DND-41 (cell line): ENCODE measurements at places on chromosomes 3 and 15.
A peak's percentile ranks its signal among the peaks of the same experiment; 100 is the strongest.

DNA sequence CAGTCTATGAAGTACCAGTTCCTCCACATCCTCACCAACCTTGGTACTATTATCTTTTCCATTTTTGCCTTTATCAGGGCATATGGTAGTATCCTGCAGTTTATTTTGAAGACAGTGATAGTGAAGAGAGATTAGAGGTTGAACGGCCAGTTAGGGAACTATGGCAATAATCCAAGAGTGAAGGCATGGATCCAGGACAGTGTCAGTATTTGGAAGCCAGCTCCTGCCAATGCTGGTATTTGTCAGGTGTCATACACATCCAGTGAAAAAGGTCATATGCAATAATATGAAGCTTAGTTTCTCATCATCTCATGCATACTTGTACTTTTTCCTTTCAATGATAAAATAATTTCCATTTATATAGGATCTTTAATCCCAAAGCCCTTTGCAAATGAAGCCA, 56.8 kb upstream of the KCNMB2 start:
- DNase-seq: no peak

DNA sequence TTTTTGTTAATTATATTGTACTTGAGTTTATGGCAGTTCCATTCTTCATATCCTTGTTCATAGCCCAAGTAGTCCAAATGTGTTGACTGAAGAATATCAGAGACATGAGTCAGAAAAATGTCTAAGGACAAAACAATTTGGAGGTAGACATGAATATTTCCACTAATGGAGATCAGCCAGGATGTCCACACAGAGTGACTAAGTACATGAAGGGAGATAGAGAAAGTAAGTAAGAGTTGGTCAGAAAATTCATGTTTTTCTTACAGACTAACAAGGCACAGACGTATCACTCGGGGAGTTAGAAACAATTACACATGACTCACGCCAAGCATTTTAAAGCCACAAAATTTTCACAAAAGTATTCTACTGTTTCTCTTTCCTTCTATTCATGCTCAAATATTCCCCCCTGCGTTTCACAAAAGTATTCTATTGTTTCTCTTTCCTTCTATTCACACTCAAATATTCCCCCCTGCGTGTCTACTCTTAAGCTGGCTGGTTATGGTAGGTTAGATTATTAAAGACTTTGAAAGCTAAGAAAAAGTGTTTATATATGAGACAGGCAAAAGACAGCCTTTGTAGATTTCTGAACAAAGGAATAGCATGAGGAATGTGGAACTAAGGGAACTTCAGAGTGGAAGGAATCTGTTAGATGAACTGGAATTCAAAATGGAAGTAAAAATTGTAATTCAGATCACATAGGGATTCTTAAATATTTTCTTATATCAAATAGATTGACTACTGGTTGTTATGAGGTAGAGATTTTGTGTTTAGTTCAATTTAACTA, 648.7 kb upstream of the CCDC54 start:
- no peak for DNase-seq

DNA sequence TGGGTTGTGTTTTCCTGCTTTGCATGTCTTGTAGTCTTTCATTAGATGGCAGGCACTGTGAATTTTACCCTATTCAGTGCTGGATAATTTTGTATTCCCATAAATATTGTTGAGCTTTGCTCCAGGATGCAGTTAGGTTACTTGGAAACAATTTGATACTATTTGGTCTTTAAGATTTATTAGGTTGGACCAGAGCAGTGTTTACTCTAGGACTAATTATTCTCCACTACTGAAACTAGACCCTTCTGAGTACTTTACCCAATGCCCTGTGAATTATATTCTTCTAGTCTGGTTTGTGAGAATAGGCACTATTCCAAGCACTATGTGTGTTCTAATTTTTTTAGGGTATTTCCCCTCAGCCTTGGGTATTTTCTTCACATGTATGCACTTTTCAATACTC, 37.8 kb upstream of the TASOR start:
- no peak for DNase-seq

- DNase-seq: no peak
These were observed 20.2 kb upstream of the KIF23 start for GRCh38 chr15:69393831-69394491.

GRCh38 chr3:67028001-67028784, 30.1 kb downstream of the KBTBD8 start:
- DNase-seq: no peak

DNA sequence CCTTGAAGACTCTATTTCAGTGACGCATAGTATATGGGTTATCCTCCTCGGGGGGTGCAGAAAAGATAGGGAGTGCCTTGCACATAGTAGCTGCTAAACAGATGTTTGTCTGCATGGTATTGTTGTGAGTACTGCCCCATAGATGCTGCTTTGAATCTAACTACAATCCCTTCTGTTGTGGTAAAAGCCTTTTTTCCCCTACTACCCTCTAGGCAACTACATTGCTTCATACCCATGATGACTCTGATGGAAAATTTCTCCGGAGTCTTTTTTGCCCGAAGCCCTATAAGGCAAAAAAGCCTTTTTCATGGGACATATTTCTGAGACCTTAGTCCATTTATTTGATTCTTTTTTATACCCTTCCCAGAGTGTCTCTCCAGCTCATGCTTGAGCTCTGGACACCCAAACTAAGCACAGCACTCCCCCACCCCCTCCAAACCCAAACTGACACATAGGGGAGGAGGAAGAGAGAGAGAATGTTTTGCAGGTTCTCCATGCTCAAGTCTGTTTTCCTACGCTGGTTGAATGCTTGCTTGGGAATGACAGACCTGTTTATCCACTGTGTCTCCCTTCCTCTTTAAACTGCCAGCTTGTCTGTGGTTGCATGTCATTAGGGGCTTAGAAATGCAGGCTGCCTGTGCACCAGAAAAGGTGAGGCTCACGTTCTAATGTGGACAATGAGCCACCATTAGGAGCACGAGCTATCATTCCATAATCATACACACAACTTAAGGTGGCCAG, 52.9 kb downstream of the LRTM1 start:
- DNase-seq: no peak

- DNase-seq: no peak
These were observed 54.1 kb upstream of the HES1 start for GRCh38 chr3:194081826-194082225.

DNA sequence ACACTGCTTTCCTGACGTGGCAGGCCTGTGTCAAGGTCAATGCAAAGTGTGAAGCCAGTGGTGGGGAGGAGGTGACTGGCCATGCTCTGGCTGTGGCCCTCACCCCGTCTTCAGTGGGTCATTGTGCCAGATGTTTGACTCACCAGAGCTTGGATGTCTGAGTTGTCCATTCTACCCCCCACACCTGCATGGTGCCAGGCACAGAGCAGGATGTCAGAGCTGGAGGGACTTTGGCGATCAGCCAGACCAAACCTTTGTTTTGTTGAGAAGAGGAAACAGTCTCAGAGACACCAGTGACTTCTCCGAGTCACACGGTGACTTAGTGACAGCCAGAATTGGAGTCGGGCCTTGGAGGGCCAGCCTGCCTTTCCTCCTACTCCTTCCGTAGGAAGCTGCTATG, 49.5 kb downstream of the SMAD6 start:
- peak; percentile 66 for DNase-seq

- DNase-seq: no peak
These were observed 771 bp upstream of the ENTPD3 start for GRCh38 chr3:40386213-40386612.

- DNase-seq: no peak
These were observed 401.1 kb downstream of the NAALADL2 start for GRCh38 chr3:175260145-175260794.

- DNase-seq: peak; percentile 74
These were observed 27.9 kb downstream of the IQSEC1 start for GRCh38 chr3:13045241-13045903.

GRCh38 chr15:96331144-96331944, 844 bp downstream of the NR2F2 start:
- DNase-seq: no peak

DNA sequence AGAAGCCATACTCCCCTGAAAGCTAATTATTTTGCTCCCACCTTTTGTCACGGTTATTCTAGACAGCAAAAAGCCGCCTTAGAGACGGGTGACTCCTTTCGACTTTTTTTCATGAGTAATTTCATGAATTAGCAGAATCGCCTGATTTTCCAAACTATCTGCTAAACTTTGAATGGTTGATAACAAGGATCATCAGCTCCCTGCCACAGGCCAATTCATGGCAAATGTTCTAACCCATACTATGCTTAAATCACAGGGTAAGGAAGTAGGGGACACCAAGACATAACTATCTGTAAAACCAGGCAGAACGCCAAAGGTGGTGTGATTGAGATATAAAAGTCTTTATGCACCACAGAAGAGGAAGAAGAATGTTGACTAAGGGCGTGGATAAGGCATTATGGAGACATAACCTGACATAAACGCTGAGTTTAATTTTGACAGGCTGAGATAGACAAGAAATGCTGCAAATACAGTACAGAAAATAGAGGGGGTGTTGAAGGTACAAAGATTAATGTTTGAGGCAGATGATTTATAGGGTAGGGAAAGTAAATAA, 891 bp upstream of the DMXL2 start:
- DNase-seq: no peak

GRCh38 chr15:74826364-74826819, at the start of gene CPLX3:
TSS of gene CPLX3 (plus strand) at chr15:74826627. CDS start at chr15:74826704, 77 bp downstream.
- peak; percentile 68 for DNase-seq

GRCh38 chr15:56207711-56208110, 36.0 kb downstream of the RFX7 start:
- DNase-seq: peak; percentile 48

- no peak for DNase-seq
These were observed 92.0 kb upstream of the TRIM42 start for GRCh38 chr3:140585828-140586227.

DNA sequence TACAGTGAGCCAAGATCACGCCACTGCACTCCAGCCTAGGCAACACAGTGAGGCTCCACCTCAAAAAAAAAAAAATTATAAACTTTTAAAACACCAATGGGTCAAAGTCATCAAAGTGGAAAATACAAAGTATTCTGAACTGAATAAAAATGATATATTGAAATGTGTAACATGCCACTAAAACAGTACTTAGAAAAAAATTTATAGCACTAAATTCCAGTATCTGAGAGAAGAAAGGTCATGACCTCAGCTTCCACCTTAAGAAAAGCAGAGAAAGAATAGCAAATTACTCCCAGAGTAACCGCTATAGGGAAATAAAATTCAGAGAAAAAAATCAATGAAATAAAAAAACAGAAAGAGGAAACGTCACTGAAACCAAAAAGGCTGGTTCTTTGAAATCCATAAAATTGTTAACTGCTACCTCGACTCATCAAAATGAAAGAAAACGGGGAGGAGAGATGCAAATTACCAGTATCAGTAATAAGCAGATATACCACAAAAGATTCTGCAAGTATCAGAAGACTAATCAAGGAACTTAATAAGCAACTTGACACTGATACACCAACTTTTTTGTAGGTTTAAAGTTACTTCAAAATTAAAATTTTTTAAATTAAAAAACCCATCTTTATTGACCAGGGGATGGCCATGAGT, 20.8 kb downstream of the ATP13A3 start:
- no peak for DNase-seq

DNA sequence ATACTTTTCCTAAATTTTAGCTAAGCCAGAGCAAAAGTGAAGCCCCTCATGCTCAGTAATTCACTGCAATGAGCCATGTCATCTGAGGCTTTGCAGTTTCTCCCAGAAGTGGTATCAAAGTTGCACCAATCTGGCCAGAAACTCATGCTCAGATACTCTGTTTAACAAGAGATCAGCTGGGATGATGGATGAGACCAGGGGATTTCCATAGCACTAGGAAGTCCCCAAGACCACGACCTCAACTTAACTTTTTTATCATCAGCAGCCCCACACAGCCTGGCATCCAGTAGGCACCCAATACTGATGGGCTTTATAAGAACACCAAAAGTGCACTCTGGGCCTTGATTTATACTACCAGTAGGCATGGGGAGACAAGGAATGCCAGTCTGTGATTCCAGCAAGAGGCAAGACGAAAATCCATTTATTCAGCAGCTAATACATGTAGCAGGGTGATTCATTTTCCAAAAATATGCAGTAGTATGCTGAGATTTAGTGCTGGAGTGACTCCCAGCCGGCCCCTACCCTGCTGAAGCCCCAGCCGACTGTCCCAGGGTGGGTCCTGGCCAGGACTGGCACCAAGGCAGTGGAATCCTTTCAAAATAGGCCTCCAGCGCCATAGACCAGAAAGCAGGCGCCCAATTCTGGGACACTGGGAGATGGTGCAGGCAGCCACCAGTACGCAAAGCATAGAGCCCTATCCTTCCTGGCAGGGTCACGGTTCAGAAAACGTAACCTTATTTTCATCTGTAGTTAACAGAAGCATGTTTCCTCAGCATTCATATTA, 612 bp upstream of the LDHAL6B start:
- DNase-seq: no peak

DNA sequence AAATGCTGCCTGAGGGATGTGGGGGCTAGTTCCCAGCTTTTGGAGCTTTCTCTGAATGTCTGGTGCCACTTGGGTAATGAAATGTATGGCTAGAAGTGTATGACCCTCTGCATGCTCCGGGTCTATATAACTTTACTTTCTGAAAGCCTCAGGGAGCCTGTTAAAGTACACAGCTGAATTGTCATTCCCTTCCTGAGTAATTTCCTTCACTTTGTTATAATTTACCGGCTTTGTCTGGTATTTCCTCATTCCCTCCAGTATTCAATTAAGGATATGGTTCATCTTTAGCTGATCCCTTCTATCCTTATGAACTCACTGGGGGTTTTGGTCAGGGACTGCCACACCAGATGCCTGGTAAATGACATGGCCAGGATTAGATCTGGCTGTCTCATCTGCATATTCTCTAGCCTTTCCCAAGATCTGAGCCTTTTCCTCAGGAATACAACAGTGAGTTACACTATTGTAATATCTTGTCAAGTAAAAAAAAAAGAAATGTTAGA, 620.3 kb downstream of the ZPLD1 start:
- no peak for DNase-seq
